Hematopoietic multipotent progenitor cell treated with erythropoietin and hydrocortisone succinate and interleukin-3 and kit ligand, for 15 days (in vitro differentiated cells): ENCODE measurements at places on chromosomes 12 and 14.

- no peak for DNase-seq
Observed at GRCh38 chr14:99412117-99413061, 68.3 kb downstream of the SETD3 start.

- no peak for DNase-seq
Observed at GRCh38 chr14:71563492-71564153, 368.6 kb upstream of the RGS6 start.

- DNase-seq = peak; percentile 12
Observed at GRCh38 chr12:77925536-77926108, 94.9 kb downstream of the NAV3 start.

DNA sequence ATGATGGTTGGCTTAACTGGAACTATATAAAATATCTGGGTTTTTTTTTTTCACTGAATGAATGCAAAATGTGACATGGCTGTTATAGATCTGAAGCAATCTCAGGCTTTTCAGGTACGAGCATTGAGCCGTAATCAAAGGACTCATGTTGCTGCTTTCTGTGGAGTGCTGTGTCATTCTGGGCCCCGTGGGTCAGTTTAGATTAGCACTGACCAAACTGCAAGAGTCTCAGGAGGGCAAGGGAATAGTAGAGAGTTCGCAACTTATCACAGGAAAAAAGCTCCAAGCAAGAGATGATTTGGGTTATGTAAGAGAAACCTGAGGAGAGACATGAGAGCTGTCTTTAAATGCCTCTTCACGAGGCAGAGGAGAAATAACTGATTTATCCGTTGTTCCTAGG is 59.1 kb downstream of the UBR7 start:
- no peak for DNase-seq

DNA sequence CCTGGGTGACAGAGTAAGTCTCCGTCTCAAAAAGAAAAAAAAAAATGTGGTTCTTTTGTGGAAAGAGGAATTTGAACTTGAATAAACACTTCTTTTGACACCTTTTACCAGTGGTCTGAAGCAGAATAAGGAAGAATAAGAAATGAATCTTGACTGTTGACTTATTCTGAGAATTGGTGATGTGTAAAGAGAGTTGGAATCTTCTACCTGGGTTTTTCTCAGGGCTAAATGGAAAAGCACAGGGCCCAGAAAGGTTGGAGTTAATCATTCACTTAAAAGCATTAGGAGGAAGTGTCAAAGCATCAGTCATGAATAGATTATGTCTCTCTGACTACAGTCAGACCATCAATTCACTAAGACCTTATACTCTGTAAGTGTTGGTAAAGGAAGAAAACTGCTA is 13.9 kb downstream of the PNMA1 start:
- no peak for DNase-seq
